ENCODE measurements at places on chromosomes 5 and 9.

DNA sequence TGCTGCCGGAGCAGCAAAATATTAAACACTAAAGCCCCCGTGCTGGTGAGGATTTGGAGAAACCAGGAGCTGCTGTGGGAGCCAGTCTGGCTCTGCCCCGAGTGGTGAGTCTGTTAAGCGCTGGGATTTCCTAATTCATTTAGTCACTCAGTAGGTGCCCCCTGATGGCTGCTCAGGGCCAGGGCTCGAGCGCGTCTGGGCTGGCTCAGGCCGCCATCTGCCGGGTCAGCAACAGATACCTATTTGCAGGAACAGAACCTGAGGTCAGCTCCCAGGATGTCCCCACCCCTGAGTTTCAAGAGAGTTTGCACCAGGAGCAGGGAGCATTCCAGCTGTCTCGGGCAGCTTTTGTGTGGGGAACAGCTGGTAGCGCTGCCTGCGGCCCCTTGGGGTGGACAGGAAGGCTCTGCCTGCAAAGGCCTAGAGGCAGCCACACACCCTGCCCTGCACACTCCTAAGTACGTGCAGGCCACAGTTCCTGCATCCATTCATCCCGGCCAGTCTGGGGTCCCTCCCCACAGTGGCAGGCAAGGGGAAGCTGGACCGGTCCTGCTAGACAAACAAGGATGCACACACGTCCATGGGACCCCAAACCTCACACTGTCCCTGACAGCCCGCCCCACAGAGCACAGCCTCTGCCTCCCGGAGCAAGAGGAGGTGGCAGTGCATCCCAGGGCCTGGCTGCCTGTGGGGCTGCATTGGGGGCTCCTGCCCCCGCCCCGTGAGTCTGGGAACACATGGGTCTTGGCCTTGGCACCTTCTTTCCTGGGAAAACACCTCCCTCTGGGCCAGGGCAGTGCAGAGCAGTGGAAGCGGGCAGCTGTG is 83.7 kb downstream of the ADAMTS2 start:
- DNase-seq = no peak

DNA sequence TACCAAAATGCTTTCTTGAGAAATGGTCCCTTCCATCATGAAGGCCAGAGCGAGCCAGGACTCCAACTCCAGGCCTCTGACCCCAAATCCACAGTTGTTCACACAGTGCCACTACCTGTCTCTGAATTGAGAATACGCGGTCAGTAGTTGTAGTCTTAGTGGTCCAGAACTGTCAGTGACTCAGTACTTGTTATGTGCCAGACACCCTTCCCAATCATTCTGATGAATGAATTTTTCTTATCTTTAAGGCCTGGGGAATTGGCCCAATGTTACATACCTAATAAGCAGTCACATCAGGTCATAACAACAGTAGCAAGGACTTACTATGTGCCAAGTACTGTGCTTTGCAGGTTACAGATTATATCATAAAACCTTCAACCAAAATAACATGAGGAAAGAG is 72.7 kb upstream of the RARS1 start:
- DNase-seq = no peak

GRCh38 chr5:96176022-96176421 is 214.4 kb upstream of the ELL2 start:
- peak; percentile 39 for DNase-seq

GRCh38 chr9:4615251-4615650 is 46.8 kb upstream of the PLPP6 start:
- DNase-seq = no peak

GRCh38 chr9:92438900-92439526 is 14.7 kb upstream of the OMD start:
- no peak for DNase-seq

- peak; percentile 80 for DNase-seq
Observed at GRCh38 chr9:34437006-34437925, 21.1 kb downstream of the FAM219A start.

DNA sequence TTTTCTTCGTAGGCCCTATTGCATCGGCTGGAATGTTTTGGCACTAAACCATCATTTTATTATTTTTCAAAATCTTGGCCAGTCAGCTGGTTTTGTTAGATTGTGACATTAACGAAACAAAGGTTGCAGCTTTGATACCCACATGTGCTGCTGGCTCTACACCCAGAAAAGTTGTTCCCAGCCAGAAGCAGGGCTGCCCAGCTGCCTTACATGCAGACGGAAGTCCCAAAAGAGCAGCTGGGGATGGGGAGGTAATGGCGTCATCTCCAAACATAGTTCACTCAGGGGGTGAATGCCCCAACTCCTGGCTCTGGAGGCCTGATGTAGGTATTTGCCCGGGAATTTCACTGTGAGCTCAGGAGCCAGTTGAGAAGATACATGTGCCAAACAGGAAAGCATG is 23.3 kb downstream of the TMEM171 start:
- no peak for DNase-seq

DNA sequence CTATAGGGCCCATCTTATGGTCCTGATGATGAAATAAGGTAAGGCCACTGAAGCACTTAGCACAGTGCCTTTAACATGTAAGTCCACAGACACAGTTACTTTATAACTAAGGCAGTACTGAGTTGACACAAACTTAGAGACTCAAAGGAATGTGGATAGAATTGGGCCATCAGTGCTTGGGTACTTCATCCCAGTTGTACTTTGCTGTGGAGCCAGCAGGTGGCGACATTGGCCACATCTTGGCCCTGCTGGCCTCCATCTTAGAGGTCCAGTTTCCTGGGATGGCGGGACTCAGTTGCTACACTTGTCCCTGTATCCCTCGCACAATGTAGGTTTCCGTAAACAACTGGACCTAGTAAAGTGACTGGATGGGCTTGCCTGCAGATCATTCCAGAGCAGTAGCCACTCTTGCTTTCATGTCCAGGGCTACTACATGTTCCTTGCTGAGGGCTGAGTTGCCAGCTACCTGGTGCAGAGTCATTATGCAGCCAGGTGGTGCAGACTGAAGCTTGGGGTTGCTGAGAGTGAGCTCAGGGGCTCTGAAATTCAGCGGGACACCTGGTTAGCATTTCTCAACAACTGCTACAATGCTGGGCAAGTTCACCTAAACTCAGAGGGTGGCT is 10.6 kb downstream of the MTAP start:
- DNase-seq = peak; percentile 83

DNA sequence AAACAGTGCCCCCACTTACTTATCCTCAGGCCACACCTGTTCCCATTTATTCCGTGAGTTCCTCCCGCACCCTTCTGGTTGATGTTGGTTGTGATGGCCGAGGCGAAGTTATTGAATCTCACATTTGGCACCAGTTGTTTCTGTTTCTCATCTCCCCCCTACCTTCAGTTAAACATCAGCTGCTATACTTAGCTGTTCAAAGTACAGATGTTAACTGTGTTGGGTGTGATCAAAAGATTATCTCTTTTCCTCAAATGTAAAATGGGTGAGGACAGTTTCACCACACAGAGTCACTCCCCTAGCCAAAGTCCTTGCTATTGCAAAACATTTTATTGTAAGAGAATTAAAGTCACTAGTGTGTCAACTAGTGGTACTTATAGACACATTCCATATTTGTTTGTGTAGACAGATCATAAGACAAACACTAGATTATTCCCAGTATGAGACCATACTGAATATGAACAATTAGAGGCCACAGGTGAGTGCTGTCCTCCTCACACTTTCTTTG is 43.2 kb upstream of the PRSS3 start:
- no peak for DNase-seq
